ENCODE measurements at places on chromosomes 5 and 9. TPM values are rescaled to one million over a fixed set of nuclear protein-coding genes. Genes with fewer than 3 reads are reported as not detected.
A peak's percentile ranks its signal among the peaks of the same experiment; 100 is the strongest.

DNA sequence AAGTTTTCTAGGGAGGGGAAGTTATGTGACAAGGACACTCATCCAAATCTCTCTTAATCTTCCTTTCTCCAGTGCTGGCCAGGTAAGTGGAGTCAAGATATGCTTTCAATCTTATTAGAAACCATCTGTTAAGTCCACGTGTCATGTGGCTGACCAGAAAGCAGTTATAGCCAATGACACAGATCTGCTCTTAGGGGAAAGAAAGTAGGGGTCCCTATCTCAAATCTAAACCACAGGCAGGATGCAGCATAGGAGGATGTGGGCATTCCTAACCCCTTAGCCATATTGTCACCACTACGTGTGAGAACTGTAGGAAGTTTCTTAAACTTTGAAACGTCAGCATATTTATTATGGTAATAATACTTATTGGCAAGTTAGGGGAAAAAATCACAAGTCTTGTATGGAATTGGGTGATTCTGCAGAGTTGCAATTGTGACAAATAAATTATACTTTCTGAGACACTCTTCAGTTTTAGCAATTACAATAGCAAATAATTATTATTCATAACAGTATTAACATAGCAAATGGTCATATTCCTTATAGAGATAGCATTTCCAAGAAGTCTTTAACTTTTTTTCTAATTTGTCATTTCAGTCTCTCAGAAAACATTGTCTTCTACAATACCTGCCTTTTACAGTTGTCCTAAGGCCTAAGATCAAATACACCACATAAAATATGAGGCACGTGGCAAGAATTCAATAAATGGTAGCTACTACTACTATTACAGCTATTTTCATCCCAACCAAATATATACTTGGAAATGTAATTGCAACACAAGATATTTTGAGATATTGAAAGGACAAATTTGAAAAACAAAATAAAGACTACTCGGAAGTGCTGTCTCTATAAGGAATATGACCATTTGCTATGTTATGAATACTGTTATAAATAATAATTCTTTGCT is 236.9 kb downstream of the PDE4D start:
- no peaks in the 10 kb centered on the region for H3K27me3 ChIP-seq
- no peak overlapping the region for H3K4me3 ChIP-seq
- H3K27ac ChIP-seq: no peak overlapping the region
- H3K36me3 ChIP-seq: no peaks in the 10 kb centered on the region

DNA sequence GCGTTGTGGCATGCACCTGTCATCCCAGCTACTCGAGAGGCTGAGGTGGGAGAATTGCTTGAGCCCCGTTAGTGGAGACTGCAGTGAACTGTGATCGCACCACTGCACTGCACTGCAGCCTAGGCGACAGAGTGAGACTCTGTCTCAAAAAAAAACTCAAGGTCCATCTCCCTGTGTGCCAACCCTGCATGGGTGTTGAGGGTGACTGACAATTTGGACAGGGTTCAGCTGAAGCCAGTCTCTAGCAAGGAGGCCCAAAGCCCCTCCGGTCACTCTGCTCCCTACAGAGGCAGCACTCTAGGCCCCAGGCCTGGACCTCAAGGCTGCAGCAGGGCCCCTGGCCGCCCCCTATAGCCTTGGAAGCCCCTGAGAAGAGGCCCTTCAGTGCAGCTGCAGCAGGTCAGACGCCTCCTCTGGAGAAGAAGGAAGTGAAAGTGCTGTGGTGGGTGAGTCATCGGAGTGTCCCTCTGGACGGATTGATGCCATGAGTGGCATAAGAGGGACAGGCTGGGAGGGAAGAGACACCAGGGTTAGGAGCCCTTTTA is 39.2 kb upstream of the NEK6 start:
- DNase-seq: peak; percentile 76
- no peaks in the 10 kb centered on the region for H3K36me3 ChIP-seq
- peaks cover 55% of the 10 kb centered on the region for H3K4me1 ChIP-seq
- peak overlapping the region; percentile 42 for H3K27ac ChIP-seq
- peaks cover 18% of the 10 kb centered on the region for H3K27me3 ChIP-seq

- H3K27me3 ChIP-seq: peaks cover 57% of the 10 kb centered on the region
- H3K4me1 ChIP-seq: peaks cover 10% of the 10 kb centered on the region
- no peak overlapping the region for H3K4me3 ChIP-seq
- no peak for DNase-seq
- H3K36me3 ChIP-seq: no peaks in the 10 kb centered on the region
- no peak overlapping the region for H3K27ac ChIP-seq
Measured at GRCh38 chr5:172444110-172444510, 10.2 kb downstream of the SH3PXD2B start.

The ADAMTSL1 gene
- total RNA-seq: not detected

The ZDHHC11 gene
- 10.6 TPM for total RNA-seq

- no peaks in the 10 kb centered on the region for H3K27me3 ChIP-seq
- peaks cover 68% of the 10 kb centered on the region for H3K36me3 ChIP-seq
- DNase-seq: no peak
- H3K4me1 ChIP-seq: peaks cover 55% of the 10 kb centered on the region
- no peak overlapping the region for H3K27ac ChIP-seq
Measured at GRCh38 chr5:113017881-113018635, 41.5 kb downstream of the DCP2 start.

The IL4 gene
- total RNA-seq: 0.53 TPM

The RELL2 gene
- 28.0 TPM for total RNA-seq

The ADAMTS6 gene
- 4.0 TPM for total RNA-seq

The FOXI1 gene
- not detected for total RNA-seq

DNA sequence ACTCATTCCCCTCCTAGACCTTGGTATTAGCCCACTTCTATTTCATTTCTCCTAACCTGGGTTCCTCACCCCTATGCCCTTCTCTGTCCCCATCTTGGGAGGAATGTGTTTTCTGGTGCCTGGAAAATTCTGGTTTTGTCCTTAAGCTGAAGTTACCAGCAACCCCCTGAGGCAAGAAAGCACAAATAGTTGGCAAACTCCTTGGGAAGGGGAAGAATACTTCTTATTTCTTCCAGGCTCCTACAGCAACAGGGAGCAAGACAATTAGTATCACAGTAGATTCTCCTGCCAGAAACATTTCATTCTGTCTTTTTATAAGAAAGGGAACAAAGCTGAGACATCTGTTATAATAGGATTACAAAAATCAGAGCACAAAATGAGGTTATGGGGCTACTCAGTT is 142.5 kb downstream of the SNCAIP start:
- H3K27me3 ChIP-seq: peaks cover 3% of the 10 kb centered on the region
- no peak overlapping the region for H3K27ac ChIP-seq
- no peaks in the 10 kb centered on the region for H3K4me1 ChIP-seq
- DNase-seq: no peak

DNA sequence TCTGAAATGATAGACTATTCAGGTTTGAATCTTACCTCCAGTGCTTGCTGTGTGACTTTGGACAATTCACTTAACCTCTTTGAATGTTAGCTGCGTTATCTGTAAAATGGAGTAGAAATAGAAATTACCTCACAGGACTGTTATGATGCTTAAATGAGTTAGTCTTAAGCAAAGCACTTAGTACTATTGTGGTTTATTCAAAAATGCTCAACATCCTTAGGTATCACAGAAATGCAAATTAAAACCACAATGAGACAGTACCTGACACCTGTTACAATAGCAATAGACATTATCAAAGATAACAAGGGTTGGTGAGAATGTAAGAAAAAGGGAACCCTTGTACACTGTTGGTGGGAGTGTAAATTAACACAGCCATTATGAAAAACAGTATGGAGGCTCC is 77.6 kb upstream of the FREM1 start:
- H3K4me3 ChIP-seq: no peak overlapping the region
- DNase-seq: no peak
- H3K27ac ChIP-seq: no peak overlapping the region
- H3K27me3 ChIP-seq: peaks cover 13% of the 10 kb centered on the region
- H3K4me1 ChIP-seq: peaks cover 8% of the 10 kb centered on the region
- H3K36me3 ChIP-seq: no peaks in the 10 kb centered on the region

The BNC2 gene
- total RNA-seq: not detected

- peaks cover 4% of the 10 kb centered on the region for H3K4me1 ChIP-seq
- H3K27me3 ChIP-seq: no peaks in the 10 kb centered on the region
- no peak overlapping the region for H3K27ac ChIP-seq
Measured at GRCh38 chr5:133404724-133405123, 207.6 kb downstream of the FSTL4 start.

The FAM153A gene
- 6.9 TPM for total RNA-seq

DNA sequence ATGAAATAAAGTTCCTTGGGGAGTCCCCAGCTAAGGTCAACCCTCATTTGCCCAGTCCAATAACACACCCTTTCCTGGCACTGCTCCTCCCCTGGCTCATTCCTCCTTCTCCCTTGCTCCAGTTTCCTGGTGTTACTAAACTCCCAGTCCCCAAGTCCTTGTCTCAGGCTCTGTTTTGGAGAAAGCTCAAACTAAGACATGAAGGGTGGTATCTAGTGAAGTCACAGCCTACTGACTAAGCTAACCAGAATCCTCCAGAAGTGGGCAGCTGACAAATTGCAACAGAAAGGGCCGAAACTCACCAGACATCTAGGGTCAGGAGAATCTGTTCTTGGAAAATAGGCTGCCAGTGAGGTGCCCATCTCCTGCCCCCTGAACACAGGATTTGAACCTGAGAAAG is 118.7 kb upstream of the NEK6 start:
- H3K27ac ChIP-seq: no peak overlapping the region
- DNase-seq: no peak
- no peaks in the 10 kb centered on the region for H3K36me3 ChIP-seq
- H3K27me3 ChIP-seq: peaks cover 5% of the 10 kb centered on the region
- H3K4me1 ChIP-seq: no peaks in the 10 kb centered on the region
- no peak overlapping the region for H3K4me3 ChIP-seq

All from activated CD8-positive, alpha-beta memory T cell treated with anti-CD3 and anti-CD28 coated beads, Interleukin-2, amount 10 ng/mL, durations not matched to agents 7 days and 5 days (primary cell).